ENCODE measurements at places on chromosomes 3 and 15.

DNA sequence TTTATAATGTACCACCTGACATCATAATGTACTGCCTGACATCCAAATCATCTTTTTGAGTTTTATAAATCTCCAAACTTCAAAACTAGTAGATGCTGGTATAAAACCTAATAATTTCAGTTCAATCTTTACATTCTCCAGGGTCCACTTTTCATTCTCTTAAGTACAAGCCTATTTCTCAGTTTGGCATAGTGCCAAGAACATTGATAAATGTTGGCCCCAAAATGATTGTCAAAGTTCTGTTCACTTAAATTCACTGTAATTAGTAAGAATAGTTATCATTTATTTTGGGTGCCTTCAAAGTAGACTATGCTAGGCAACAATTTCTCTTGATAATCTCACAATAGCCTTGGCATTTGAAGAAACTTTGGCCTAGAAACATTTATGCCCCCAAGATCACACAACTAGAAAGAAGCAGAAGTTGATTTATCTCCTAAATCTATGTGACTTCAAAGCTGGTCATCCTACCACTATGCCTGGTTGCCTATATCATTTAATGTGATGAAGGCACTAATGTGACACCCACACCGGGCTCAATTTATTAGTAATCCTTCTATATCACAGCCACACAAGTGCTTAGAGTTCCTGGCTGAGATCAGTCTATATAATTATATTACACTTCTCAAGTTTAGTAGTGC, 101.7 kb downstream of the ZNF609 start:
- no peak for DNase-seq

GRCh38 chr3:4866866-4867265, 112.4 kb upstream of the BHLHE40 start:
- DNase-seq, result peak; percentile 18

DNA sequence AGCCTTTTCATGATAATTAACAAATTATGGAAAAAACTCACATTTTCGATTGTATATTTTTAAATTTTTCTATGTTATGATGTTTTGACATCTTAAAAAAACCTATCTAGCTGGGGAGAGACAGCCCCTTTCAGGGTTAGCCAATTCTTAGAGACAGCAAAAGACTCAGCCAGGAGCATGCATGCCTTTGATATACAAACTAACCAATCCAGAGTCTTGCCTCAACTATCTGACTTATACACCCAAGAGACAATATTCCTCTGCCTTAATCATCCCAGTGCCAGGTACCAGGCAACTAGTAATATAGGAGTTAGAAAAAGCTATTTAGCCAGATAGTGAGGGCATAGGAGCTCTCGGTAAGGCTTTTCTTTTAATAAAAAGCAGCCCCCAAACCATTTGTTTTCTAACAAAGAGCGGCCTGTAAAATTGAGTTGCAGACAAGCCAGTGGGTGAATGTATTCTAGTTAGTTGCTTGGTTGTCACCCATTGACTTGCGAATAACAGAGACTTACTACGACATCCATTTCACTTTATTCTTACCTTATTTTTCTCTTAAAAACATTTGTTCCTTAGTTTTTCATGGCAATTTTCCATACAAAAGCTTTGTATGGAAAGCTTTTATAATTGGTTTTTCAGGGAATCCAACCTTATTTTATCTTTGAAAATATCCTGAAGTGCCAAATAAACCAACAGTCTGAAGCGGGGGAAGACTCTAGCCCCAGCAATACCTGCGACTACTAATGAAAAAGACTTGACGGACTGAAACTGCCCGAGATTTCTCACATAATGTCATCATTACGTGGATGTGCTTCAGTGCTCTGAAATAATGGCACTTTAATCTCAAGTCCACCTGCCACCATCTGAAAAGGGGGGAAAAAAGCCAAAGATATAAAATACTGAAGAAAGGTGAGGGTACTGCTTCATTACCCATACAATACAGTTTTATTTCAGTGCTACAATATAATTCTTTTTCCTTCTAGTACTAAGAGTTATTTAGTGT, 64.6 kb upstream of the ATP2C1 start:
- no peak for DNase-seq

- no peak for DNase-seq
Observed at GRCh38 chr15:99996660-99997059, 263.4 kb upstream of the LYSMD4 start.

- DNase-seq, result no peak
Observed at GRCh38 chr3:34386309-34386708, 587.9 kb downstream of the PDCD6IP start.

DNA sequence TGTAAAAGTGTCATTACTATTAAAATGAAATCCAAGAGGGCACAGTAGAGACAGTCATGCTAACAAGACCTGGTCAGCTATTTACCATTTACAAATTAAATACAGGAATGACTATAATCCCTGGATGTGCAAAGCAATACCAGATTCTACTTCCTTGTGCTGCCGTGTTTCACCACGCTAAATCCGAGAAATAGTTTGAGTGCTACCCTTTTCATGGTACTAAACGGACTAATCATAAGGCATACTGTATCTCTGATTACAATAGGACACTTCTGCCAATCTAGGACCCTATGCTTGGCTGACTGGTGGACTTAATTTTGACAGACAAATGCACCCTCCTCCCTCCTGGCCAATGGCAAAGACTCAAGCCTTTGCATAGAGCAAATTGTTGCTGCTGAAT, 63.0 kb upstream of the NR2F2 start:
- DNase-seq, result no peak

GRCh38 chr15:46207341-46207740, 572.5 kb downstream of the SQOR start:
- no peak for DNase-seq

- DNase-seq, result no peak
Observed at GRCh38 chr15:66294157-66294931, 976 bp downstream of the DIS3L start.

DNA sequence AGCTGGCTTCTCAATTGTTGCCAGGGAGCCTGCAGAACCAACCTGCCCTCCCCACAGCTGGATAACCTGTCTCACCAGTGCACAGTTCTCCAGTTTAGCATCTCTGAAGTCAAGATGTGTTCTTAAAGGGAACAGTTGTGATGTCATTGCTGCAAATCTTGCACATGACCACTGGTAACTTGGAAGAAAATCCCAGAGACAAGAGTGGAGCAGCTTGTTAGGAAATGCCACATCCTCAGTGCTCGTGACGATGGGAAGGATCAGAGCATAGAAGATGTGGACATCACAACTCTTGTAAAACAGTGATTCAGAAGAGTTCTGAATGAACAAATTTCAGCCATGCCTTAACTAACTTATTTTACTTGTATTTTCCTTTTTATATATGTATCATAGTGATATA, 36.1 kb upstream of the LIMD1 start:
- DNase-seq, result no peak

- DNase-seq, result no peak
Observed at GRCh38 chr3:43994657-43995546, 246.8 kb upstream of the TOPAZ1 start.

- DNase-seq, result peak; percentile 55
Observed at GRCh38 chr3:72657666-72658065, 190.6 kb downstream of the SHQ1 start.

Data from CD4-positive, alpha-beta T cell treated with Interleukin-4 for 1 hour (primary cell).